ENCODE measurements at places on chromosomes 2 and 18. TPM values are rescaled to one million over a fixed set of nuclear protein-coding genes. Genes with fewer than 3 reads are reported as not detected.

The IL36A gene
- not detected for total RNA-seq

The PSMA8 gene
- total RNA-seq = not detected

The GPR35 gene
- 2.5 TPM for total RNA-seq

The DSG1 gene
- 0.06 TPM for total RNA-seq

The STON1 gene
- total RNA-seq = 32.5 TPM

The PPP4R1 gene
- 107 TPM for total RNA-seq

The MOGAT1 gene
- total RNA-seq = not detected

The RAX gene
- total RNA-seq = not detected

The ANKRD30B gene
- not detected for total RNA-seq

The CYP27A1 gene
- 45.4 TPM for total RNA-seq

The SP140 gene
- total RNA-seq = 0.47 TPM

The MBP gene
- 26.3 TPM for total RNA-seq

The LTBP1 gene
- total RNA-seq = 75.9 TPM

The ZNF385B gene
- 3.6 TPM for total RNA-seq

The SP5 gene
- total RNA-seq = 3.3 TPM

The PLB1 gene
- 2.6 TPM for total RNA-seq

The CNDP1 gene
- 0.23 TPM for total RNA-seq

The NEDD4L gene
- 141 TPM for total RNA-seq
